Caki2 (cell line): ENCODE measurements at places on chromosomes 11 and 22.
A peak's percentile ranks its signal among the peaks of the same experiment; 100 is the strongest.

DNA sequence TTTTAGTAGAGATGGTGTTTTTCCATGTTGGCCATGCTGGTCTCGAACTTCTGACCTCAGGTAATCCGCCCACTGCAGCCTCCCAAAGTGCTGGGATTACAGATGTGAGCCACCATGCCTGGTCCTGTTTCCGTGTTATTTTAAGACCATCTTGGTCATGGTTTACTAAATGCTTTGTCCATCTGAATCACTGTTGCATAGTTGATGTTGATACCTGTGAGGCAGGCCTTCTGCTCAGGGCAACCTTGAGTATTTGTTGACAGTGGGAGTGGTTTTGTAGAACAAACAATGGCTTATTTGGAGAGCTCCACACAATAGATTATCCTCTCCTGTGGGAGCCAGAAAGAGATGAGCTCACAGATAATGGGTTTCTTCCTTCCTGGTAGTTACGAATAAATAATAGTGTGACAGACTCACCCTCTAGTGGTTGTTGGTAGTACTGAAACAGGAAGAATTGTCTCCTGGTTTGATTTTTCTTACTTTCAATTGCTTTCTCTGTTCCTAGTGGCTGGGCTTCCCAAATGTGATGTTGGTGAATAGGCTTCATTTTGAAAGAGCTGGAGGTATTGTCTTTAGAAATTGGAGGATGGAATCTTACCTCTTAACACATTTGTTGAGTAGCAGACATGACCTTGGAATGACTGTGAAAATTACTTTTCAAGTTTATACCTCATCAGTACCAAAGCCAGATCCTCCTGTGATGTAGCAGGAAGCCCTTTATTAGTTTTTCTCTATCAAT is 39.0 kb downstream of the CTNND1 start:
- peak; percentile 81 for DNase-seq

- no peak for DNase-seq
These were observed 83.5 kb upstream of the FAT3 start for GRCh38 chr11:92141159-92141558.

DNA sequence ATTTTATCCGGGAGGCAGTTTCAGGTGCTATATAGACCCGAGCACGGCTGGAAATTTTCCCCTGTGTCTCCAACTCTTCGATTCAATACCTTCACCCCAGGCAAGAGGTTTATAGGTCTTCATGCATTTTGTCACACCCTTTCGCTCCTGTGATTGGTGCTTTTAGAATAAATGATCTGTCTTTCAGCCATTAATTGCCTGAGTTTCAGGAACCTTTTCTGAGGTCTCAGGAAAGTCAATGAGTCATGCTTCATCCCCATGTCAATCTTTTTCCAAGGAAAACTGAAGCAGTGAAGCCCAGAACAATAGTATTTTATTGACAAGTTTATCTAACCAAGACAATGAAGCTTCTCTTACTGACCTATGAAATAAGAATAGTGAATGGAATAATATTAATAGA is 29.9 kb downstream of the FAM181B start:
- no peak for DNase-seq

- DNase-seq, result peak; percentile 54
These were observed 10.1 kb downstream of the CHST1 start for GRCh38 chr11:45655347-45655756.
